ENCODE measurements at places on chromosomes 2 and 18.

GRCh38 chr2:169366066-169366465 is 3.7 kb upstream of the LRP2 start:
- DNase-seq: no peak

- no peak for DNase-seq
These were observed 279.5 kb upstream of the PKDCC start for GRCh38 chr2:41768310-41768709.

- no peak for DNase-seq
These were observed 128.4 kb upstream of the CBLN2 start for GRCh38 chr18:72672364-72673184.

- DNase-seq: peak; percentile 41
These were observed 47.2 kb upstream of the UBE2F start for GRCh38 chr2:237919593-237919992.

GRCh38 chr2:231383416-231384108 is 11.9 kb upstream of the B3GNT7 start:
- DNase-seq: no peak

DNA sequence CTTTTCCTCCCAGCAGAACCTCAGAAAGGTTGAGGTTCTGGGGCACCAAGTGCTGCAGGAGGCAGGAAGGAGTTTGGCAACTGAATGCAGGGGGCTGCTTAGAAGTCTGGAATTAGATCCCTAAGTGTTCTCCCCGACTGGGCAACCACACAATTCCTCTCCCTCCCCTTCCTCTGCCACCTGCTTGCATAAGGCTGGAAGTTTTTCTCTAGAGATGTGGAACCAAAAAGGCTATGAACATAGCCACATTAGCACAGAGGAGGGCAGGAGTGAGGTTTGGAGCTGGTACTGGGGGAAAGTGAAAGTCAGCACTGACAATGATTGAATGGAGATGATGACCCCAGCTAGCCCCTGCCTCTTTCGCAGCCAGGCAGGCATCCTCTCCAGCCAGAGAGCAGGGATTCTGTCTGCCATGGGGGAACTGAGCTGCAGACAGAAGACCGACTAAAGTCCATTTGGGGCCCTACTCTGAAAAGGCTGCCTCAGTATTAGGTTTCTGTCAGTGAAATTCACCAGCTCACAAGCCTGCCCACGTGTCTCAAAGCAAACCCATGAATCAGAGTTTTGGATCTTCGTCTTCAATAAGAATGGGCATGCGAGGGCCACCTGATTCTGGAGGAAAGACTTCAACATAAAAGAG is 87.9 kb upstream of the ITGA6 start:
- DNase-seq: no peak

DNA sequence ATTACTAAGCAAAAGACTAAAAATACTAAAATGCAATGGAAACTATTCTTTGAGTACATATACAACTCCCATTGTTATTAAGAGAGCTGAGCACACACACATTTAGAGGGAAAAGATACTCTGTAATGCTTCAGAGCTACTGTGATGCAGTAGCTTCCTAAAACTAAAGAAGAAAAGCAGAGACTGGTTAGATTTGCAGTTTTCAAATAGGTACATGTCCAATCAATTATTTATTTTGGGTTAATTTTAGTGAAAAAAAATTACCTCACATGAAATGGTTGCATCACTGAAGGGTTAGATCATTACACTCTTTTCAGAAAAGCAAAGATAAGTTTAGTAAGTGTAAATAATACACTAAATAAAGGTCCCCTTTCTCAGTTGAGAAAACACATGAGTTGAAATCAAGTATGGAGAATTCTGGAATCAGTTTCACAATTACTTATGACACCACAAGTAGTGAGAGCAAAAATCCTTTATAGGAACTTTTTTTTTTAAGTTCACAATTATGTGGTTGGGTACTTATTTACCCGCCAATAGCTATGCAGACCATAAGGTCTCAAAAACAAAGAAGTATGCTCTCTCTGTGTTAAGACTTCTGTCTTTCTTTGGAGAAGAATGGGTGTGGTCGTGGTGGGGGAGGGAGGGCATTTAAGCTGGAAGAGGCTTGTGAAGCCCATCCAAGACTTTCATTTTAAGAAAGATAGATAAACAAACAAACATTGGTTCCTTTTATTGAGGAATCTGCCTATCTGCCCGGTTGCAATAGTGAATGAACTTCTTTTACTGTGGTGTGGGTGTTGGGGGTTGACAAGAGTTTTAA is 25.3 kb upstream of the SERTAD2 start:
- DNase-seq: no peak

DNA sequence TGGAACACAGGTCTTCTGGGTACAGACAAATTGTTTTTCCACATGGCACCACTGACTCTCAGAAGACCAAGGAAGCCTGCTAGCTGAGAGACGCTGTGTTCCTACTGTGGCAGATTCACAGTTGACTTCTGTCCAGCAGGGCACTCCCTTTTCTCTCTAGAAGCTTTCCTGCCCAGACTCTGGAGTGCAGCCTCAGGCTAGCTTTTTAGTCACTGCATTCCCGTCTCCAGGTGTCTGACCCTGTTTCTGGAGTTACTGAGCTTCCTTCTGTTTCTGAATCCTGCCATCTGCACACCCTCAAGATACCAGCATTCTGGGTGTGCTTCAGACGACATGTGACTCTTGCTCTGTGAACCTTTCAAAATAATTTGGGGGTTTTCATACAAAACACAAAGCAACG is 125.1 kb downstream of the TMEM200C start:
- no peak for DNase-seq

DNA sequence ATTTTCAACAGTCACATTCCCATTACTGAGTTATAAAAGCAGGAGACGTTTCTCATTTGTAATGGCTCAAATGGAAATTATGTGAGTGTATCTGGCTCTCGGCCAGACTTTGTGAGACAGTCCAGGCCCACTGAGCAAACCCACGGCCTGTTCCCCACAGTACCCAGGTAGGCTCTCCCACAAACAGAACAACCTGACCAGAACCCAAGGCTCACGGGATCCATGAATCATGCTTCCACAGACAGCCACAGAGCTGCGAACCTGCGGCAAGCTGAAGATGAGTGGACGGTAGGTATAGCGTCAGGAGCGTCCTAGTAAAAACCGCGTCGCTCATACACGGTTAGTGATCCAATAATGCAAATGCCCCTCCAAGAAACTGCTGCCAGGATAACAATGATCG is 34.2 kb downstream of the NDUFA10 start:
- no peak for DNase-seq

DNA sequence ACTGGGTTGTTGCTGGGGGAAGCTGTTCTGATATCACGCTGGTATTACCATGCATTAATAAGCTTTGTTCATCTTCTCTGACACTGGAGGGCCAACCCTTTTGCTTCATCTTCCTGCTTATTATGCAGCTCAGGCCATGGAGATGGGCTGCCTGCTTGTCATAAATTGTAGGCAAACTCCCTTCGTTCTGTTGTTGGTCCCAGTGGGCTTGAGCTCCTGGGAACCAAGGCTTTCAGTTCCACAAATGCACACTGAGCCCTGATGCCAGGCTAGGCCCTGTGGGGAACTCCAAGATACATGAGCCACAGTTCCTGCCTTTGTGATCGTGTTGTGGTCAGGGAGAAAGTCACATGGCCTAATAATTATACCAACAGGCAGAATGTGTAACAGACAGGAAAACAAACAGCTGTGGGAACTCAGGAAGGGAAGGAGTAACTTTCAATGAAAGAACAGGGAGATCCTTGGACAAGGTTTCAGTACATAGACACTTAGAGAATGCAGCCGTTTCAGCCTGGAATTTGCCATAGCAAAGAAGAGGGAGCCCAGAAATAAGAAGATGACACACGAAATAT is 49.0 kb upstream of the BCL2L11 start:
- DNase-seq: no peak

GRCh38 chr18:46706968-46707367 is 49.9 kb downstream of the ST8SIA5 start:
- no peak for DNase-seq

DNA sequence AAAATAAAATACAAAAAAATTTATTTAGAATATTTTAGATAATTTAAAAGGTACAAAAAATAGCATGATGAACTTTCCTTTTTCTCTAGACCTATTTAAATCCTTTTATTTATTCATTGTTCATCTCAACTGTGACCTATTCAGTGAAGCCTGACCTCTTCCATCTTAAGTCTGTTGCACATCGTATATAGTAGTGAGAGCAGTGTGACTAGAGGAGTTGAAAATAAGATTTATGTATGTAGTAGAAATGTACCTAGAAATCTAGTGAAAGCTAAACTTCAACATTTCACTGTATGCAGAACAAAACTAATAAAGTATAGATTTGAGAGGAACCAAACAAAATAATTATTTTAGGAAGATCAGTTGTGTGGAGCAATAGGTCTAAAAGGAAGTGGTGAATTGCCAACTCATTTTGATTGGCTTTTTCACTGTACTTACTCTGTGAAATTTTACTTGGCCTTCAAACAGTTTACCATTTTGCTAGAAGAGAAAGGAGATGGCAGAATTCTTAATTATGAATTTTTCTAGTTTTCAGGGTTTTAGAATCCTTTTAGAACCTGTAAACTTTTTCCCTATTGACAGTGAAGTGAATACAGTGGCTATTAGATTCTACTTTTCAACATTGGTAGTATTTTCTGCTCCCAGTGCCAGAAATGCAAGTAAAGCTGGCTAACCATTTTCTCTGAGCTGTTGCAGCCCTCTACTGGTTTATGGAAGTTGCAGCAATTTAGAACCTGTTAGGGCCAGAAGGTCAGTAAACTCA is 11.0 kb downstream of the ANKRD12 start:
- no peak for DNase-seq

- no peak for DNase-seq
These were observed 137.9 kb downstream of the CDH2 start for GRCh38 chr18:28039078-28039477.

- DNase-seq: no peak
These were observed 136.8 kb downstream of the CAMKMT start for GRCh38 chr2:44498551-44498950.

- no peak for DNase-seq
These were observed 29.6 kb upstream of the ZCCHC2 start for GRCh38 chr18:62493033-62493862.

- peak; percentile 71 for DNase-seq
These were observed 2.0 kb downstream of the PPP4R1 start for GRCh38 chr18:9612215-9612830.

DNA sequence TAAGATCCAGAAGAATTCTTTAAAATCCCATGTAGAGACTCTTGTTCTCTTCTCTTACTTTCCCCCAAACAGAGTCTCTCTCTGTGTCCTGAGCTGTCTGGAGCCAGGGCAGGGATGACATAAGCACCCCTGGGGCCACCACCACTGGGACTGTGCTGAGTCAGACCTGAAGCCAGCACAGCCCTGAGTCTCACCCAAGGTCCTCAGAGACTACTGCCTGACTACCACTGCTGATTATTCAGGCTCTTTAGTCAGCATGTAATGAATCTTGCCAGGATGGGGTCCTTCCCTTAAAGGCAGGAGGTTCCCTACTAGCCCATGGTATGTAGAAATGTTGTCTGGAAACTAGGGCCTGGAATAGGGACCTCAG is 34.9 kb upstream of the DYNC1I2 start:
- DNase-seq: no peak

- no peak for DNase-seq
These were observed 13.7 kb downstream of the NCL start for GRCh38 chr2:231450548-231450989.

DNA sequence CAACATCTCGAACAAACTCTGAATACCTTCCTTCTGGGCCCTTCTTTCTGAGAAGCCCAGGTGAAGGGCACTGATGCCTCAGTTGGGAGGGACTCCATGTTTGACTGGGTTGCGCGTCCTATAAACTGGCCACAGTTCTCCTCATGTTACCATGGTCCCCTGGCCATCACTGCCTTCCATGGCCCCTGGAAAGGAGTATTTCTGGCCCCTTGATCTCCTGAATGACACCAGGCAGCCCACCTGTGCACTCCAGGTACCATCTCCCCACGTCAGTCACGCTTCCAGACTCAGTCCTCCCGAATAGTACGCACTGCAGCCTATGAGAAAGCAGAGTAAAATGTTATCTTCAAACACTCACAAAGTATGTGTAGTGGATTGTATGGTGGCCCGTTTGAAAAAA is 73.9 kb downstream of the ACKR3 start:
- DNase-seq: no peak

DNA sequence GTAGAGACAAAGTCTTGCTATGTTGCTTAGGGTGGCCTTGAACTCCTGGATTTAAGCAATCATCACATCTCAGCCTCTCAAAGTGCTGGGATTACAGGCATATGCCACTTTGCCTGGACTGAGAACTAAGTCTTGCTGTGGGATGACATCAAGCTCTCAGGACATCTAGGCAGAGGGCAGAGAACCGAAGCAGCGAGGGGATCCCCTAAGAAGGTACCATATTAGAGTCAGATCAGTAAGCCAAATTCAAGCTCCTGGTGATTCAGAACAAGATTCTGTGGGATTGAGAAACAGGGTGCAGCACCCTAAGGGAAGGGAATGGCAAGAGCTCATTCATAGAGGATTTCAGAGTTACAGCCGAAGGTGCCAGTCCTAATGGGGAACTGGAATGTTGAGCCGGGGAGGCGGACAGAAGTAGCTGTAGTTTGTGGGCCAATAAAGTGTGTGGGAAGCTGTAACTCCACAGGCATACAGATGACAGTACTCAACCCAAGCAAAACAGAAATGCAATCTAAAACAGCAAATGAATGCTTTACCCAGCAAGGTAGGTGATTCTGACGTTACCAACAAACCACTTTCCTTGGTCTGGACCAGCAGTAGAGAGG is 30.9 kb downstream of the EPHA4 start:
- no peak for DNase-seq

- DNase-seq: no peak
These were observed 92.0 kb upstream of the GULP1 start for GRCh38 chr2:188199716-188200128.

GRCh38 chr2:179222076-179222475 is 42.6 kb downstream of the SESTD1 start:
- DNase-seq: no peak

GRCh38 chr18:64929036-64929435 is 780.1 kb upstream of the LINC00305 start:
- no peak for DNase-seq

- DNase-seq: no peak
These were observed 73.9 kb upstream of the LPIN2 start for GRCh38 chr18:3086871-3087270.

DNA sequence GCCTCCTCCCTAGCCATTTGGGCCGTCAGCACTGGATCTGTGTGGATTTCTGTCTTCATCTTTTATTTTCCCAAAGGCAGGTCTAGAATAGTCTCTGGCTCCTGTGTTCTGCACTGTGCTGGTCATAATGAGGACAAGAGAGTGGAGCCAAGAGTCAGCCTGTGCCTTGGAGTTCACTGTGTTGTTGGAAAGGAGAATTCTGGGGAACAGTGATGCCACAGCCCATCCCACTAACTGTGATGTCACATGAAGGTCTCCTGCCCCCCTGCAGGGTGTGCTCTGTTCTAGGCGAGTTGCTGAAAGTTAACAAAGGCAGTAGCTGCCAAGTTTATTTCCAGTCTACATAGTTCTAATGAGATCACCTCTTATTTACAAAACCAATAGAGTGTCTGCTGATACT is 248.5 kb downstream of the TPGS2 start:
- DNase-seq: no peak

DNA sequence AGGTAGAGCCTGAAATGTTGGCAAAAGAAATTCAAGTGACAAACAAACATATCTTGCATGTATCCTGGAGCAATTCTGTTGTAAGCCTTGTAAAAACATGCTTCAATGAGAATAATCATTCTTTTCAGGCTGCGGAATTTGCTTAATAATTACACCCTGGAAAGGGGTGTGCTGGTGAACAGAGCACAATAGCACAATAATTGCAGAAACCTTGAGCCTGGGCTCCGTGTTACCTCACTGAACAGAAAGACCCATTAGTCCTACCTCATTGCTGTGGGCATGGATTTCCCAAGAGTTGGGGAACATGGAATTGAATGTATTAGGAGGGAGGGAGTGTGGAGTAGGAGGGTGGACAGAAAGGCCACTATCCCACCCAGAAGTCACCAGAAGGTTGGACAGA is 168.0 kb upstream of the ALKAL2 start:
- DNase-seq: no peak

Measured in activated effector memory CD4-positive, alpha-beta T cell treated with anti-CD3 and anti-CD28 coated beads, Interleukin-2, amount 50 U/mL, for 16 hours (primary cell).